ENCODE measurements at places on chromosomes 7 and 10. TPM values are rescaled to one million over a fixed set of nuclear protein-coding genes. Genes with fewer than 3 reads are reported as not detected.

Gene EBLN1
- total RNA-seq: not detected

Gene PTPRN2
- total RNA-seq: 0.50 TPM

Gene RADIL
- total RNA-seq: 3.4 TPM

Gene LIPJ
- total RNA-seq: not detected

Gene ZPBP
- not detected for total RNA-seq

Gene TEX47
- total RNA-seq: not detected

Gene ACTL6B
- total RNA-seq: not detected

Gene AZGP1
- not detected for total RNA-seq

Gene SLC26A3
- total RNA-seq: not detected

Gene BTBD16
- total RNA-seq: not detected

Gene AEBP1
- 781 TPM for total RNA-seq

Gene UCN3
- not detected for total RNA-seq

Gene COL26A1
- 128 TPM for total RNA-seq

Gene CRYGN
- total RNA-seq: not detected

Gene ASIC3
- 5.8 TPM for total RNA-seq

Gene FOXI2
- not detected for total RNA-seq

- no peak for DNase-seq
Measured at GRCh38 chr7:49483142-49483541, 290.3 kb upstream of the VWC2 start.

GRCh38 chr10:104913390-104913789, 272.3 kb downstream of the SORCS3 start:
- DNase-seq: no peak

- no peak for DNase-seq
Measured at GRCh38 chr7:21044913-21045568, 258.4 kb upstream of the SP8 start.

DNA sequence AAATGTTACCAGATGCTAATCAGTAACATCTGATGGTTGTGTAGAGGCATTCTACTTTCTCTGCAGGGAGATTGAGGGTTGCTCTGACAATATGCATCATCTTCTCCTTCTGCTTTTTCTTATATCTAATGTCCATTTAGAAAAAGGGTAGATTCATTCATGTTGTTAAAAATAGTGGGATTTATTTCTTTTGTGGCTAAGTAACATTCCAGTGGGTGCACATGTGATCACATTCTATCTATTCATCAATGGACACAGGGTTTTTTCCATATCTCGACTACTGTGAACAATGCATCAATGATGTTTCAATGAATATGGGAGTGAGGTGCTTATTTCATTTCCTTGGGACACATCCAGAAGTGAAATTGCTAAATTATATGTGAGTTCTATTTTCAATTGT, 103.9 kb downstream of the CRPPA start:
- no peak for DNase-seq

DNA sequence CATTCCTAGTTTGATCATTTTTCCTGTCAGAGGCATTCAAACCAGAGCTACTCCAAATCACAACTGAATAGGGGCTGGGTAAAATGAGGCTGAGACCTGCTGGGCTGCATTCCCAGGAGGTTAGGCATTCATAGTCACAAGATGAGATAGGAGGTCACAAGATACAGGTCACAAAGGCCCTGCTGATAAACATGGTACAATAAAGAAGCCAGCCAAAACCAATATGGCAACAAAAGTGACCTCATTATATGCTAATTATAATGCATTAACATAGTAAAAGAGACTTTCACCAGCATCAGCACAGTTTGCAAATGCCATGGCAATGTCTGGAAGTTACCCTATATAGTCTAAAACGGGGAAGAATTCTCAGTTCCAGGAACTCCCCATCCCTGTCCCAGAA, 37.3 kb downstream of the TWIST1 start:
- no peak for DNase-seq

DNA sequence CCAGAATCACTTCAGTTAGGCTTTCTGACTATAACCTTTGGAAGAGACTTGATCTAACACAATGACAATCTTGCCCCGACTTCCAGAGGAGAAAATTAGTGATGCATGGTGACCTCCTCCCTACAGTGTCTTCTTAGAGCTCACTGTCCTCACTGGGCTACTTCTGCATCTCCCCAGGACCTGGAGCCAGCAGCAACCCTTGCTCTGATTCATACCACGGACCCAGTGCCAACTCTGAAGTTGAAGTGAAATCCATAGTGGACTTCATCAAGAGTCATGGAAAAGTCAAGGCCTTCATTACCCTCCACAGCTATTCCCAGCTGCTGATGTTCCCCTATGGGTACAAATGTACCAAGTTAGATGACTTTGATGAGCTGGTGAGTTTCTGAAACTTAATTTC, 12.6 kb downstream of the CPA2 start:
- no peak for DNase-seq

- no peak for DNase-seq
Measured at GRCh38 chr7:30279653-30279904, 4.8 kb upstream of the ZNRF2 start.

GRCh38 chr7:75743455-75743859, 4.7 kb upstream of the HIP1 start:
- no peak for DNase-seq

DNA sequence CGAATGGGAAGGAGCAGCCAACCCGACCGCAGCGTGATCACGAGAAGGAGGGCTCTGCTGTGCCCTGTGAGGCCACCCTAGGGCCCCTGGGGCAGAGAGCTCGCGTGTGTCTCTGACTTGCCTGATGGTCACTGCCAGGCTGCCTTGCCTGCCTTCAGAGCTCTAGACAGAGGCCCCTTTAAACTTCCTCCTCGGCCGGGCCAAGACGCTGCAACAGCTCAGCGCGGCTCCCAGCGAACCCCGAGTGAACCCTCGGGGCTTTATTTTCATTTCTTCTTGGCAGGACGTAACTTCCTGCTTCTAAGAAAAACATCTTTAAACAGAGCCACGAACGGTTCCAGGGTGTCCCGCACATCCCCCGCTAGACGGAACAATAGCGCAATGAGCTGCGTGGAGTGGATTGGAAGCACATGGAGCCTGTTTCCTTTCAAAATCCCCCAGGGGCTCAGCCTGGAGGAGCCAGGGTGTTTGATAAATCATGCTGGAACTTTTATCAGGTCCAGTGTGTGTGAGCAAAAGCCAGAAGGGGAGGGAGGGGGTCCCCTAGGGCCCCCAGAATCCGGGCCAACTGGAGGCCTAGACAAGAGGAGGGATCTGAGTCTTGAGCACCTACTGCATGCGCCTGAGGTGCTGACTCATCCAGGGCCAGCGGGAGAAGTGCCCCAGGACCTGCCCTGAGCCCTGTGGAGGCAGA, 134.1 kb upstream of the GDF10 start:
- DNase-seq: peak; percentile 83

- no peak for DNase-seq
Measured at GRCh38 chr10:18429335-18429734, 222.1 kb downstream of the NSUN6 start.

- DNase-seq: no peak
Measured at GRCh38 chr10:132642732-132643008, 105.1 kb downstream of the INPP5A start.

- no peak for DNase-seq
Measured at GRCh38 chr7:102404005-102404861, 8.1 kb downstream of the PRKRIP1 start.

GRCh38 chr10:86362586-86363183, 3.9 kb downstream of the GRID1 start:
- DNase-seq: no peak

GRCh38 chr10:117569610-117570390, 27.3 kb downstream of the EMX2 start:
- DNase-seq: no peak

- DNase-seq: no peak
Measured at GRCh38 chr10:130037169-130037661, 73.1 kb upstream of the EBF3 start.

DNA sequence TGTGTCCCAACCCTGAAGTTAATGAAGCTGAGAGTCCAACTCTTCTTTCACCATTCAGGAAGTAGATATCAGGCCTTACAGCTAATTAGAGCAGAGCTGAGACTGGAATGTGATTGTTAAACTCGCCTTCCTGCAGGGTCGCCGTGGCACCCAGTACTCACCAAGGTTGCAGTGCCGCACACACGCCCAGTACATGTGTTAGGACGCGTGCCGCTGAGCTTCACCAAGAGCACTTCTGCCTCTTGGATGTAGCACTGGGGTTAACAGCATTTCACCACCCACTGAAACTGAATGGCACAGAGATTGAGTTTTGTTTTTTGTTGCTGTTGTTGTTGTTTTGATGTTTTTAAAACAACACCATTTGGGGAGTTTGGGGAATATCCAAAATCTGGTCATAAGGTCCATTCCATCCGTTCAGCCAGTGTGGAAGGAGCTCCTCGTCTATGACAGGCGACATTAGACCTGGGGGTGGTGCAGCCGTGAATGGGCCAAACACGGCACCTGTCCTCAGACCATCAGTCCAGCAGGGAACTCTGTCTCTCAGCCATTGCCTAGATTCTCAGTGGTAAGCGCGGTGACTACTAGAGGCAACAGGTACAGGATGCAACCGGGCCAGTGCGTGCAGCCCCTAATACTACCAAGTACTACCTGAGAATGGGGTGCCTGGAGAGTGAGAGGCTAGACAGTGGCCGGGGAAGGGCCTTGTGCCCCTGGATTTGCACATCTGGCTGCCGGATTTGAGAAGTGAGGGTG, 21.9 kb downstream of the WIPI2 start:
- no peak for DNase-seq

GRCh38 chr7:93092757-93093370, 24.9 kb downstream of the SAMD9 start:
- no peak for DNase-seq

DNA sequence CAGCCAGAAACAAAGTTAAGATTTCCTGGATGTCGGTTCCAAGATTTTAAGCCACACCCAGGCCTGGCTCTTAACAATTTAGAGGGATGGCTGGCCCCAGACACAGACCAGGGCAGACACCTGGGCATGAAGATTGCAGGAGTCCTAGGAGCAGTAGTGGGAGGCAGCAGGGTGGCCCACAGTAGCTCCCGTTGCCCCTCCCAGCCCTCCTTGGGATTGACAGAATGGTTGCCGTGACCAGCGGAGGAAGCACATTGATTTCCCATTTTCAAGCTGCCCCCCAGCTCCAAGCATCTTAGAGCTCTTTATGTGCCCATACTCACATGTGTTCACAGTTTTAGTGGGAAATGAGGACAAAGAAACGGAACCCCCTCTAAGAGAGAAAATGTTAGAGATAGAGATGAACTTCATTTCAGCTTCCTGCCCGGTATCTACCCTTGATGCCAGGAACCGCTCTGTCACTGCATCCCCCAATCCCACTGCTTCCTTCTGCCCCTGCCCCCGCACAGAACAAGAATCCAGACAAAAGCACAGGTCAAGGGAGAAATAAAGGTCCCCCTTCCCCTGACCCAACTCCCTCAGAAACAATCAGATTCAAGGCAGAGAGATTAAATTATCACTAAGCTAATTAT, 101.1 kb downstream of the PLXNA4 start:
- DNase-seq: no peak

- no peak for DNase-seq
Measured at GRCh38 chr7:452226-452751, 67.4 kb downstream of the PDGFA start.

- DNase-seq: no peak
Measured at GRCh38 chr10:30745953-30746352, 116.4 kb upstream of the LYZL2 start.

DNA sequence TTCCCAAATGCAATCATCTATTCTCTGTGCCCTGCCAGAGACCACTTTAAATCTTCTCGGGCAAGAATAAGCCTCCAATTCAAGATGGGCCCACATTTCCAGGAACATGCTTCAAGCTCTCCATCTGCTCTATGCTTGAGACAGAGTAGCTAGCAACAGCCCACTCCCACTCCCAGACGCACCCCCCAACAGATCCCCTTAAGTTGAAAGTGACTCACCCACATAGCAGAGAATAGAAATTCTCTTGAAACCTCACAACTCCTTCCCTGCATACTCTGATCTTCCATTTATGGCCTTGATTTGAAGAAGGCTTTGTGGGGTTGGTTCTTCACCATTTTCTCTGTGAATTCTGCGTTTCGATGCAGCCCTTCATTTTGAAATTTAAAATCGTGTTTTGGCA, 604.0 kb downstream of the INHBA start:
- no peak for DNase-seq

GRCh38 chr10:59276919-59277318, 85.4 kb downstream of the FAM13C start:
- DNase-seq: no peak

DNA sequence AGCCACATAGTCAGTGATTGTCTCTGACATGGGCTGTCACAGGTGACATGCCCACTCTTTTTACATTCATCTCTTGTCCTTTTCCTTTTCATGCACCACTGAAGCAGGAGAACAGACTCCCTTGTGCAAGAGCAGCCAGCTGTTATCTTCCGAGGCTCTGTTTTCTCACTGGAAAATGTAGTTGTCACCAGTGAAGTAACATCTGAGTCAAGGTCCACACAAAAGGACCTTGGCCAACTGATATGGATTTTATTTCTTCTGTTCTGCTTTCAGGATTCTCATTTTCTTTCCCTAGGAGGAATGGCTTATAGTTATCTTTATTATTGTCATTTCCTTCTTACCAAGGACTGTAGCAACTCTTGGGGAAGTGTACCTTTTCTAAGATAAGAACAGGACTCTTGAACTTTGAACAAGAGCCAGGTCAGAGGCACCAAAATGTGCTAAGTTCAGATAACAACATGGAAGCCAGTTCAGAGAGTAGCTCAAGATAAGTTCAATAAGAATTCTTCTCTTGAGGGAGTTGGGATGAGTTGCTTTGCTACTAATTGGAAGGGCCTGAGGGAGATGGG, 22.7 kb downstream of the AVPI1 start:
- no peak for DNase-seq

- no peak for DNase-seq
Measured at GRCh38 chr7:29556405-29557195, 7.0 kb upstream of the PRR15 start.

DNA sequence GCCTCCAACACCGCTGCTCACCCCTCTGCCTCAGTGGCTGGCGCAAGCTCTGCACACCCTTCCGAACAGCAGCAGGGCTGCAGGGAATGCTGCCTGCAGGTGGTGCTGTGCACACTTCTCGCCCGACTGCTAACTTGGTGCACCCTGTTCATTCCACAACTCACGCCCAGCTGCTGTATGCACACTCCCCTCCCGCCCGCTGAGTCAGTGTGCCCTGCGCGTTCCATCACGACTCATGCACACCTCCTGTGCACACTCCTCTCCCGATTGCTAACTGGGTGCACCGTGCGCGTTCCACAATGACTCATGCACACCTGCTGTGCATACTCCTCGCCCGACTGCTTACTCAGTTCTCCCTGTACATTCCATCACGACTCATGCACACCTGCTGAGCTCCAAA, 21.5 kb downstream of the ADARB2 start:
- DNase-seq: no peak

- DNase-seq: no peak
Measured at GRCh38 chr10:93060887-93061593, 442 bp downstream of the CYP26C1 start.

GRCh38 chr7:41930538-41931262, 227.8 kb upstream of the INHBA start:
- DNase-seq: no peak
